ENCODE measurements at places on chromosomes 6 and 20. TPM values are rescaled to one million over a fixed set of nuclear protein-coding genes. Genes with fewer than 3 reads are reported as not detected.

Gene JPH2
- 83.5 TPM for polyA plus RNA-seq

Gene TGM3
- polyA plus RNA-seq: not detected

Gene PSORS1C2
- polyA plus RNA-seq: not detected

Gene CNR1
- 3.4 TPM for polyA plus RNA-seq

Gene ACSS1
- polyA plus RNA-seq: 15.1 TPM

DNA sequence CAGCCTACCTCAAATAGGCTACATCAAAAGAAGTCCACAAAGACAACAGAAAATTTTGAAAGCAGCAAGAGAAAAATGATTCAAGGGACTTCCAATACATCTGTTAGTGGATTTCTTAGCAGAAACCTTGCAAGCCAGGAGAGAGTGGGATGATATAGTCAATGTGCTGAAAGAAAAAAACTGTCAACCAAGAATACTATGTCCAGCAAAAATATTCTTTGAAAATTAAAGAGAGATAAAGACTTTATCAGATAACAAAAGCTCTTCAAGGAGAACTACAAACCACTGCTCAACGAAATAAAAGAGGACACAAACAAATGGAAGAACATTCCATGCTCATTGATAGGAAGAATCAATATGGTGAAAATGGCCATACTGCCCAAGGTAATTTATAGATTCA is 34.0 kb downstream of the MCHR2 start:
- no peak for DNase-seq

DNA sequence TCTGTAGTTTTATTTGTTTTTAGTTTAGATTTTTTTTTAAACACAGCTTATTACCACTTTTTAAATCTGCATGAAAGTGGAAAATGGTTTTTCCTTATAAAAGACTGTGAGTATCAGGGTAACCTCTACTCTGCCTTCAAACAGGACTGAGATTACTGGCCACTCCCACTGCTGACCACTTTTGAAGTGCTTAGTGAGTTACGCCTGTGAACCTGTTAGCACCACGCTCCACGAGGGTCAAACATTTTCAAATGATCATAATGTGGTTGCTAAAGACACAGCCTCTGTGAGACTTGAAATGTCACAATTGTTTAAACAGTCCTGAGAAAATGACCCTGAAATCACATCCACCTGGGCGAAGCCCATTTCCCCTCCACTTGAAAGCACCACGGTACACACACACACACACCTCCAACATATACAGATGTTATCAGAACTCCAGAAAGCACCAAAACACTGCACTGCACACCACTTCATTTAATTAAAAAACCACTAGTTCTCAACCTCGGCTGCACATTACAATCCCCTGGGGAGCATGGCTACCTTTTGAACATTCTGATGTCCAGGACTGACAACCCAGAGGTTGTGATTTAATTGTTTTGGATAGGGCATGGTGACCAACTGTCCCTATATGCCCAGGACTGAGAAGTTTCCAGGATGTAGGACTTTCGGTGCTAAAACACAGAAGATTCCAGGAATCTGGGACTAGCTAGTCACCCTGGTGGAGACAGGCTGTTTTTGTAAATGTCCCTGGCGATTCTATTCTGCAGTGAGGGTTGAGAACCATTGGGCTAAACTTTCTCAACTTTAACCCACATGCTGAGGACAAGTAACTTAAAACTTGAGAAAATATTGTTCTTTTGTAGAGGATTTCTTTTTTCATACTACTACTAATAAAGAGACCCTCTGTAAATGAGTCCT is 176.4 kb upstream of the MYLIP start:
- no peak for DNase-seq

DNA sequence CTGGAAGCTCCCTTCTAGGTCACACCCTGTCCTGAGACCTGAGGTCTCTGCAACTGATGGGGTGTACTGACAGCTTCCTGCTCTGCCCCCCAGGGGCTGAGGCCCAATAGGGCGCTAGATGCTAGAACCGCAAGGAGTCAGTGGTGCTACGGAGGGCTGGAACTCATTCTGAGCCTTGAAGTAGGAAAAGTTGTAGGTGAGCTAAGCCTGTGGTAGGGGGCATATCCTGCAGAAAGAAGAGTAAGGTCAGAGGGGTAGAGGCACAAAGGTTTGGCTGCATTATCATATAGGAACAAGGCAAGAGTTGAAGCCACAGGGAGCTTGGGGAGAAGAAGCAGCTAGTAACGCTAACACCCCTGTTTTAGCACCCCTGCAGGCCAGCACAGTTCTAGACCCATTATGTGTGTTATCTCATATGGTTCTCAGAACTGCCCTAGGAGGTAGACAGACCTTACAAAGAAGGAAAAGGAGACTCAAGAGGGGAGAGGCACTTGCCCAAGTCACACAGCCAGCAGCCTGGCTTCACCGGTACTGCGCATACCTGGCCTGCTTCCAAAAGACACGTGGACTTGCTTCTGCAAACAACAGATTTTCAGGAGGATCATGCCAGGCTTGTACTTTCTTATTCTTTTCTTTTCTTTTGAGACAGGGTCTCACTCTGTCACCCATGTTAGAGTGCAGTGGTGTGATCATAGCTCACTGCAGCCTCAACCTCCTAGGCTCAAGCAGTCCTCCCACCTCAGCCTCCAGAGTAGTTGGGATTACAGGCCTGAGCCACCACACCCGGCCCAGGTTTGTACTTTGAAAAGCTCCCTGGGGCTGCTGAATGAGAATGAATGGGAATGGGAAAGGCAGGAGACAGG is 156.1 kb downstream of the MRPL14 start:
- no peak for DNase-seq

GRCh38 chr20:44362466-44362940 is 7.0 kb downstream of the HNF4A start:
- DNase-seq: no peak

GRCh38 chr20:16806061-16806460 is 57.9 kb downstream of the OTOR start:
- DNase-seq: no peak

- peak; percentile 21 for DNase-seq
Observed at GRCh38 chr6:73250016-73250415, 13.0 kb downstream of the KHDC1 start.

DNA sequence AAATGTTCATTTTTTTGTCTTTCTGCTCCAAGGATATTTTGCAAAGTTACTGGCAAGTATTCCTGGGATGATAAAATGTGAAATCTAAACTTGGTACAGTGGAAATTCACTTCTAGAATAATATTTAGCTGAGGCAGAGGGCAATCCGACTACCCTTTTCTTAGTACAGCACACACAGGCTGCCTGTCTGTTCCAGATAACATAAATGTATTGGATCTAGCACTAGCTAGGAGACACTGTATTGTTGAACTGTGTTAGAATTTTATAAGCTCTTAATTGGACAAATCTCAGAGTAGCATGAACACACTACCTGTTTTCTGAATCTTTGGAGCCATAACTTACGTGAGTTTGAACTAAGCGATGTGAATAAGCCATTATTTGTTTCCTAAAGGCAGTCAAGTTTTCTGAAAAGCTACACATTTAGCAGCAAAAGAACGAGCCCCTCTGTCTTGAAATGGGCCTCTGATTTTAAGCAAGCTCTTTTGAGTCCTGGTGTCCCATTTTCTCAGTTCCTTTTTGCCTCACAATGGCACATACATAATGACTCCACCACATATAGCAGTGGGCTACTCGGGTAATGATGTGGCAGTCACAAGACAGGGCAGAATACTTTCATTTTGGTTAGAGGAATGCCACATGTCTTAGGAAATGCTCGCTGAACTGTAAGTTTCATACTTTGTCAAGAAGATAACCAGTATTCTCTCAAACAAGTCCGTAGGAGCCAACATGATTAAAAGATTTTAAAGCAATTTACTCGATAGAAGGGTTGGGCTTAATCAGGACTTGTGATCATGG is 116.5 kb upstream of the ESR1 start:
- no peak for DNase-seq

- DNase-seq: no peak
Observed at GRCh38 chr20:56358070-56358469, 704 bp upstream of the FAM210B start.

DNA sequence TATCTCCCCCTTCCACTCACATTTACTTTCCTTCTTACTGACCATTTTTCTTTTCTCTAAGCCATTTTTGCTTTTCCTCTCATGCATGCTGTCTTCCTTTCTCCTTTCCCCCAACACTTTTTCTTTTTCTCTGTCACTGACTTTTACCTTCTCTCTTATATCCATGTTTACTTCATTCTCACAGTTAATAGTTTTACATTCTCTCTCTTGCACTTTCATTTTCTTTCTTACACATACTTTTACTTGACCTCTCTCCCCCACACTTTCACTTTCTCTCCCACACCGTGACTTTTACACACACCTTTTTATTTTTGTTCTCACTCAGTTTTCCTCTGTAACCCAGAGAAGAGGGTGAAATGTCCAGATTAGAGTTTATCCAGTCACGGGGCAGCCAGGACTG is 636.3 kb downstream of the PTPRT start:
- no peak for DNase-seq

Measured in urinary bladder (tissue), 4 donors.